ENCODE measurements at places on chromosomes 16 and 17.

GRCh38 chr16:24135624-24136565 lies 120.2 kb upstream of the CACNG3 start:
- DNase-seq, result no peak

DNA sequence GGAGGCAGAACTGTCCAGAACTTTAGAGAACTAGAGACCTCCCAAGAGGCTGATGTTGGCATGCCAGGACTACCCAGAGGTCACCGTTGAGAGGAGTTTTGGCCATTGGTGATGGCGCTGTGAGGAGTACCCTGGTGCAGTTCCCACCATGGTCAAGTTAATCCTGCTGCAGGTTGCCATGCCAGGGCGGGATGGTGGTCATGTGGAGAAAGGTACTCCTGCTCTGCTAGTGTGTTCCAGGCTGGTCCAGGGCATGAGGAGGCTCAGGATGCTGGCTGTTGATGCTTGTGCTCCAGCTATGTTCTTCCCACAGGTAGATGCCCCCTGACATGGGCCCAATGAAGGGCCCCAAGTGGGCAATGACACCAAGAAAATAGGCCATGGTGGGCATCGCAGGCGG lies 4.1 kb upstream of the PHF12 start:
- no peak for DNase-seq

GRCh38 chr17:46191322-46192188 lies 1.7 kb downstream of the KANSL1 start:
- DNase-seq, result peak; percentile 43

GRCh38 chr16:28534542-28535373 lies 4.0 kb downstream of the NUPR1 start:
- no peak for DNase-seq

DNA sequence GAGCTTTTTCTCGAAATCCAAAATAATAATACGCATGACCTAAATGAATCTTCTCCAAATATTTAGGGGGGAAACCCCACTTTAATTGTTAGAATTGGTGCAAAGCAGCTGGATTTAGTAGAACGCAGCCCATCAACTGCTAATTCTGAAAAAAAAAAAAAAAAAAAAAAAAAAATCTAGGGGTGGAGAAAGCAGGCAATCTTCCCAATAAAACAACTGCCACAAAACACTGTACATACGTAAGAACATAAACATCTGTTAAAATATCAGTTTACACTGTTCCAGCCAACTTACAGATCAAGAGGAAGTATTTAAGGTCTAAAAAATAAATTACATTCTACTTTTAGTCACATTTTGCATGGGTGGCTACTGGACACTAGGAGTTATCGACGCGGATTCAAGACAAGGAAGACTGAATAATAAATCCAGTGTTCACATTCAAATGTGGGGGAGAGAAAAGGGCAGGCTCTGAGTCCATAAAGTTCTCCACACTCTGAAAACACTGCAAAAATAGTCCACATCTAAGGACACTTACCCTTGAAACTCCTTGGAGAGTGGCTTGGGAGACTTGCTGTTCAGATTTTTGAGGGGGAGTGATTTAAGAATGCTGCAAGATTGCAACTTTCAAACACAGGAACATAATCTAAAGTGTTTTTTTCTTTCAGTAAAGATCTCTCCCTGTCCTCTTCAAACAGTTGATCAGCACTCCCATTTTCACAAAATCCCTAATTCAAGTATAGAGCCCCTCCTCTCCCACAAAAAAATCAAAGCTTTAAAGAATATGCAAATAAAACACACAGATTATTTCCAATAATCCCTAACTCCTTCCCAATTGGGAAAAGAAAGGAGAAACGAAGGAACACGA lies 1.3 kb downstream of the APPBP2 start:
- no peak for DNase-seq

GRCh38 chr17:50258647-50259476 lies 15.4 kb upstream of the TMEM92 start:
- DNase-seq, result no peak

DNA sequence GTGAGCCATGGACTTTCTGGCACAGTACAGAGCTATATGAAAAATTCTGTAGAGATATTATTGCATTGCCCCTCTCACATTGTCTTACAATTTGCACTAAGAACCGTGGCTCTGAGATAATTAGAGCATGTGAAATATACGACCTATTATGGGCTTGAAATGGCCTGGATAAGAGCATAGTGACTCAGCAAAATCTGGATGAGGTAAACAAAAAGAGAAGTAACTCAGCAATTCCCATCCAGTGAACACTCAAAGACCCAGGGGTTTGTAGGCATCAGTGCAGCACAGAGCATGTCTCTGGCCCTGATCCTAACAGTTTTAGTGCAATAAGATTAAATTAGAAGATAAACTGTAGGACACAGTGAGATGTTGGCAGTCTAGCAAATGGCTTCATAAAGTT lies 317.2 kb upstream of the MYOCD start:
- no peak for DNase-seq

DNA sequence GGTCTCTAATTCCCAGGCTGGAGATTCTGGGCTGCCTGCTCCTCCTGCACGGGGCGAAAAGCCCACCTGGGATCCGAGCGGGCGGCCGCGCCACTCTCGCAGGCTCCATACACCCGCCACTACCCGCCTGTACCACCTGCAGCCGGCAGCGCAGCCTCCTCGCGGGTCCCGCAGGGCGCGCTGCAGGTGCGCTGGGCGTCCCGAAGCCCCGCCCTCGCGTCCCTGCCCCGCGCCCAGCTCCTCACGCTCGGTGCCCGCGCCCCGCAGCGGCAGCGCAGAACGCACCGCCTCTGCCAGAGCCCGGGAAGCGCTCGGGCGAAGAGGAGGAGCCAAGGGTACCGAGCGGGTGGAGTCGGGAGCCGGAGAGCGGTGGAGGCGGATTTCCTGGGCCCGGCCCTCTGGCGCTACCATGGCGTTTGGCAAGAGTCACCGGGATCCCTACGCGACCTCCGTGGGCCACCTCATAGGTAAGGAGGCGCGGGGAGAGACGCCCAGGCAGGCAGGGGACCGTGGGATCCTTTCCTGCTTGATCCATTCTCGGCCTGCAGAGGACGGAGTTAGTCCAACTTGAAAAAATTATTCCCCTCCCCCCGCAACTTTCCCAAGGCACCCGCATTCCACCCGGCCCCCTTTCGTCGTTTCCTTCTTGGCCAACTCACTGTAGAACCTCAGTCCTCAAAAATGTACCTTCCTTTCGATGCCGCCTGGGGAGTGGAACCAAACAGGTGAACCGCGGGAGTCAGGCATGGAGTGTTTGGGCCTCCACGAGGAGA lies at the start of gene TOM1L1:
Gene TOM1L1 (plus strand): TSS at position 396 of the 773 bp plus-strand sequence. CDS start 14 bp downstream, at position 410.
- DNase-seq, result peak; percentile 69

- DNase-seq, result no peak
Observed at GRCh38 chr16:65570261-65570660, 448.4 kb upstream of the CDH11 start.

- DNase-seq, result no peak
Observed at GRCh38 chr16:69861292-69862030, 89.7 kb upstream of the CLEC18A start.

DNA sequence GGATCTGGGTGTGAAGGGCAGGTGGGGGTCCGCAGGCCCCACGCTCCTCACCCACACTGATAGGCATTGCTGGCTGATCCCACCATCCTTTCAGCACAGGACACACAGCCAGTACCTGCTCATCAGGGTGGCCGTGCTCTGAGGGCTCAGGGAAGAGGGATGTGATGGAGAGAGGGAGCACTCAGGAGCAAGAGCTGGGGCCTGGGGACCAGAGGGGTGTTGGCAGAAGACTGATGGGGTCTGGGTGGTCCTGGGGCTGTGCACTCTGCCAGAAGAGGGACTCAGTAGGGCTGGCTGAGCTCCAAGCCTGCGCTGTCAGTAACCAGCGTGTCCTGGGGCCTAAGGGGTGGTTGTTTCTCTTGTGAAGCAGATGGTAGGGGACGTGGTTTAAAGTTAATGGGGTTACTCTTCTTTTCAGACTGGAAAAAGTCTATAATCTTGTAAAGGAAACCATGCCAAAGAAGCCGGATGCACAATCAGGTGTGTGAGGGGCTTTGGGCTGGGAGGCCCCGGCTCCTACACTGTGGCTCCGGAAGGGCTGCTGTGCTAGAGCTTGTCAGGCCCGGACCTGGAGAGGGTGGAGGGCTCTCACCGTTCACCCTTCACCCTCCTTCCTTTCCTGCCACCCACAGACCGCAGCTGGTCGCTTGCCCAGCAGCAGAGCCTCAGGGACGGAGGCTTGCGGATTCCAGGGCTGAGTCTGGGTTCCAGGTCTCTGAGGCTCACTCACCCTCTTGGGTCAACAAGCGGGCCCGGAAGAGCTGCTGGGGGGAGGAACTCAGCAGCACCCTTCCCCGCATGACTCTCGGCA lies 27.8 kb downstream of the POLR3E start:
- no peak for DNase-seq

DNA sequence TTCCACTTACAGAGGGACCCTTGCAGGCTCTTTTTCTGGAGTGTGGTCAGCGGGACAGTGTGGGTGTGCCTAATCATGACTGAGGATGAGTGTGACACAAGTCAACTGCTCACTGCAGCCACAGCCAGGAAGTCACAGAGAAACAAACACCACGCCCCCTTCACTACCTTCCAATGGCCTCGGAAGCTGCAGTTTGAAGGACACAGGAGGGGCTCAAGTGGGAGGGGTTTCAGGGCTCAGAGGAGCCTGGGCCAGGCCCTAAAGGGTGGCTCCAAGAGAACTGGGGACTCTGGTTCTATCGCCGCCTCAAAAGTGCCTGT lies 116.2 kb upstream of the SDK2 start:
- no peak for DNase-seq

DNA sequence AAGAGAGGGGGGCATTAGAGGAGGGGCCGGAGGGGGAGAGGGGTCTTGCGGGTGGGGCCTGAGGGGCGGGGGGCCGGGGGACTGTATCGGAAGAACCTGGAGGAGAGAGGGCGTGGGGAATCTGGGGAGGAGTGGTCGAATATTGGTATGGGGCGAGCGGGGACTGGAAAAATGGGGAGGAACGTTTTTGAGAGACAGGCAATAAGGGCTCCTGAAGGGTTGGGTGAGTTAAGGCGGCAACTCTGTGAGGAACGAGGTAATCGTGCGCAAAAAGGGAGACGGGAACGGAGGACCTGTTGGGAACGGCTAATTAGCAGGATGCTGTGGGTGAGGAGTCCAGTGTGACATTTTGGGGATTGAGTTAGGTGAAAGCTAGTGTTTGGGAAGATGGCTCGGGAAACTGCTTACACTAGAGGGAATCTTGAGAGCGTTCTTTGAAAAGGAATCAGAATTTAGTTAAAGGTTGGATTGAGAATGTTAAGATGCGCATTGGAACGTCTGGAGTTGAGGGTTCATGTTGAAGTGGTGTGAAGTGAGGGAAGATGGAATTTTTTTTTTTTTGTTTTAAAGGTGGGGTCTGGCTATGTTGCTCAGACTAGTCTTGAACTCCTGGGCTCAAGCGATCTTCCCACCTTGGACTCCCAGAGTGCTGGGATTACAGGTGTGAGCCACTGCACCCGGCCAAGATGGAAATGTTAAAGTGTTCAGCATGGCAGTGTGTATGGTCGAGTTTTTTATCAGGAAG lies 662 bp downstream of the WIPF2 start:
- DNase-seq, result peak; percentile 27

DNA sequence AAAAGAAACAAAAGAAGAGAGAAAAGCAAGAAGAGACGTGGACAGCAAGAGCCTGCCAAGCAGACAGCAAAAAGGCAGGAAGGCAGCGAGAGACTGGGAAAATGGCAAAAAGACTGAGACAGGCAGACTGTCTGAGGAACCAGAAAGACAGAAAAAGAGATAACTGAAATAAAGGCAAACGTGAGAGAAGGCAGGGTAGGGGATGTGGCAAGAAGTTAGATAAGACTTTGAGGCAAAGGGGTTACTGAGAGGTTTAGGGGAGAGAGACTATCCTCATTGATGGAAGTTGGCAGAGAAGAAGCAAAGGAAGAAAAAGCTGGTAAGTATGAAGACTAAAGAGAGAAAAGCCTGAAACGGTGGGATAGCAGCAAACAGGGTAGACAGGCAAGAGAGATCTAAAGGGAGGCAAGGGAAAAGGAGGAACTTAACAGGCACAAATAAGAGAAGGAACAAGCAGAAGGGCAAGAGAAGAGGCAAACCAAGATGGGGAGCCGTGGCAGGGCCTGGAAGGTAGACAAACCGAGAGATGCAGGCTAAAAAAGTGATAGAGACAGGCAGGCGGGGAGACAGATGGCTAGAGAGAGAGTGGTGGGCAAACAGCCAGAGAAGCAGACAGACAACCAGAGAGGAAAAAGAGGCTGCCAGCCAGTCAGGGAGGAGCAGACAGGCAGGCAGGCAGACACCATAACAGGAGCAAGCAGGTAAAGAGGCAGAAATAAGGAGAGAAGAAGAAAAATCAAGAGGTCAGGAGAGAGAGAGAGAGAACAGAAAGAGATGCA lies 7.1 kb upstream of the CHD3 start:
- DNase-seq, result peak; percentile 91

GRCh38 chr16:66581246-66581952 lies 2.1 kb downstream of the CMTM2 start:
- no peak for DNase-seq

- no peak for DNase-seq
Observed at GRCh38 chr17:33233811-33234177, 59.3 kb downstream of the ASIC2 start.

- DNase-seq, result no peak
Observed at GRCh38 chr16:15418206-15418605, 16.2 kb upstream of the BMERB1 start.

DNA sequence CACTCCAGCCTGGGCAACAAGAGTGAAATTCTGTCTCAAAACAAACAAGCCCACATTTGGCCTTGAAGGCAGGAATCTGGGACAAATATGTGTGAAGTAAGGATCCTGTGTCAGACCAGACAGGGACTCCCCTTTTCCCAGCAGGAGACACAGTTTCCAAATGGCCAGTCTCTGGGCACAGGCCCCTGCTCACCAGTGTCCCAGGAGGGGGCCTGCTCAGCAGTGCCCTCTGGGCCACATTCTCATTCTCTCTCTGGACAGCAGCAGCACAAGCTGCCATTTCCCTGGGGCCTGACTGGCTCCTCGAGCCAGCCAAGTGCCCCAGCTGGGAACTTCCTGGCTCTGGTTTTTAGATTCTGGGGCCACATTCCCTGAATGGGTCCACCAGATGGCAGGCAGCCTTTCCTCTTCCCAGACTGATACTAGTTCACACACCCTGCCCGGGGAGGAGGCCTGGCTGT lies 11.7 kb upstream of the MNT start:
- no peak for DNase-seq

GRCh38 chr16:15751940-15752339 lies 101.9 kb downstream of the NDE1 start:
- no peak for DNase-seq

GRCh38 chr17:19486351-19487023 lies 47.2 kb upstream of the SLC47A1 start:
- no peak for DNase-seq

GRCh38 chr17:17087424-17088015 lies 45.3 kb downstream of the MPRIP start:
- no peak for DNase-seq

DNA sequence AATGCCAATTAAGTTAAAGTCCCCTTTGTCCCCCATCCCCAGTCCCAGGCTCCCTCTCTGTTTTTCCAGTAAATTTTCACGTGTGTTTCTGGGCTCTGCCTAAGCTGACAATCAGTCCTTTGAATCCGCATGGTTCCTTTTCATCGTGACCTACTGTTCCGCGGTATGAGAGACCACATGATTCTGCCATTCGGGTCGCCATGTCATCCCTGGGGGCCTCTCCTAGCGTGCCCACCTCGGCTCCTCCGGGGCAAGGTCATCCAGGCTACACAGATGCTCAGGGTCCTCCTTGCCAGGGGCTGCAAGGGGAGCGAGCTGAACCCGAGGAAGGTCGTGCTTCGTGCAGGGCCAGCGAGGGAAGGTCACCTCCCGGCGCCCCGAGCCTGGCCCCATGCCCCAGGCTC lies 157.6 kb downstream of the RAB11FIP4 start:
- no peak for DNase-seq

- no peak for DNase-seq
Observed at GRCh38 chr17:34667656-34668055, 88.3 kb downstream of the TMEM132E start.

- DNase-seq, result no peak
Observed at GRCh38 chr16:31125844-31126243, 8.4 kb downstream of the KAT8 start.

Data from SHP77 treated with DMSO at 0.1 percent for 48 hours (cell line).